ENCODE measurements at places on chromosomes 2 and 18. TPM values are rescaled to one million over a fixed set of nuclear protein-coding genes. Genes with fewer than 3 reads are reported as not detected.

- no peak for ATAC-seq
Observed at GRCh38 chr18:56089612-56090258, 501.7 kb upstream of the TCF4 start.

- ATAC-seq: no peak
Observed at GRCh38 chr2:55157474-55157884, 74.6 kb downstream of the CLHC1 start.

The ERCC3 gene
- total RNA-seq: 39.0 TPM

- no peak for ATAC-seq
Observed at GRCh38 chr18:42184685-42185477, 229.8 kb downstream of the PIK3C3 start.

DNA sequence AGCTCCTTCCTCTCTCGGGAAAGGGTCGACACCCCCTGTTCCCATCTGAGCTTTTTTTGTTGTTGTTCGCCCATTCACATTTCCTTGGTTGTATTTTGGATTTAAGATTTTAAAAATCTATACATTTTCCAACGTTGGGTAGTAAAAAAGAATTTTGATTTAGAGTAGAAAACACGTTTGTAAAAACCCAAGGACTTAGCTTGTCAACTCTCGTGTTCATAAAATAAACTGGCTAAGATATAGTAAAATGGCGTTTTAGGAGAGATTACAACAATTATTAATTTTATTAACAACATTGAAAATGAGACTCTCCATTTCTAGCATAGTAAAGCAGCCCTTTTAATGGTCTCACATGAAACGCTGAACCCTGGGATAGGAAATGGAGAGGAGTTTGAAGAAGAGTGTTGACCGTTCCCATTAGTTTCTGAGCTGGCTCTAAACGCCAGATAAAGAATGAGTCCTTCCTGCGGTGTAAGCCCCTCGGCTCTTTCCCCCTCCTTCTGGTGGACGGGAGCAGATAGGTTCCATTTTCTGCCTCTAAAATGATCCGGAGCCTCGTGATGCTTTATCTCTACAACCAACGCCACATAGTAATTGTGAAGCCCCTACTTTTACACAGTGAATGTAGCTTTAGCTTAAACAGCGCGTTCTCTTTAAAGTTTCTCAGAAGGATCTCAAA lies 24.0 kb upstream of the ZNF516 start:
- ATAC-seq: no peak

The KCNF1 gene
- total RNA-seq: not detected

DNA sequence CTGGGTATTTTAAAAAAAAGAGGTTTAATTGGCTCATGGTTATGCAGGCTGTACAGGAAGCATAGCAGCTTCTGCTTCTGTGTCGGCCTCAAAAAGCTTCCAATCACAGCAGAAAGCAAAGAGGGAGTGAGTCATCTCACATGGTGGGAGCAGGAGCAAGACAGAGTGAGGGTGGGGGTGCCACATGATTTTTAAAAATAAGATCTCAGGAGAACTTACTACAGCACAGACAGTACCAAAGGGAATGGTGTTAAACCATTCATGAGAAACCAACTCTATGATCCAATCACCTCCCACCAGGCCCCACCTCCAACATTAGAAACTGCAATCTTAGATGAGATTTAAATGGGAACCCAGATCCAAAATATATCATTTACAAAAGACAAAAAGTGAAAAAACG lies 14.6 kb downstream of the ZNF519 start:
- ATAC-seq: no peak

The ADGRF3 gene
- not detected for total RNA-seq
